Nucleus accumbens (tissue), 56 donors: ENCODE measurements at places on chromosomes 12 and 14.

DNA sequence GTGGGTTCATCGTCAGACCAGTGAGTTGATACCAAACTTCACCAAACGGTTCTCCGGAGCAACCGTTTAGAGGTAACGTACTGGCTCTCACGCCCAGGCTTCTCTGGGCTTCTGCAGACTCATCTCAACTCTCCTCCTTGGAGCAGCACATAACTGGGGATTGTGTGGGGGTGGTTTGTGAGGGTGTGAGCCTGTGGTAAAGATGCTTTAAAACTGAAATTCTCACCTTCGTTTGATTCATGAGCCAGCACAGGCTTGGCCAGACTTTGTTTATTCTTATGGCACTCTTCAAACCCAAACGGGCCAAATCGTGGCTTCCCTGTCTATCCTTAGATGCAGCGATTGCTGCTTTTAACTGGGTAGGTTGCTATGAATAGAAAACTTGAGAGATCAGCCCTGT, 121.3 kb downstream of the SAMD4A start:
- no peak for DNase-seq

- DNase-seq, result no peak
These were observed 38.0 kb upstream of the GPATCH2L start for GRCh38 chr14:76113691-76114090.

DNA sequence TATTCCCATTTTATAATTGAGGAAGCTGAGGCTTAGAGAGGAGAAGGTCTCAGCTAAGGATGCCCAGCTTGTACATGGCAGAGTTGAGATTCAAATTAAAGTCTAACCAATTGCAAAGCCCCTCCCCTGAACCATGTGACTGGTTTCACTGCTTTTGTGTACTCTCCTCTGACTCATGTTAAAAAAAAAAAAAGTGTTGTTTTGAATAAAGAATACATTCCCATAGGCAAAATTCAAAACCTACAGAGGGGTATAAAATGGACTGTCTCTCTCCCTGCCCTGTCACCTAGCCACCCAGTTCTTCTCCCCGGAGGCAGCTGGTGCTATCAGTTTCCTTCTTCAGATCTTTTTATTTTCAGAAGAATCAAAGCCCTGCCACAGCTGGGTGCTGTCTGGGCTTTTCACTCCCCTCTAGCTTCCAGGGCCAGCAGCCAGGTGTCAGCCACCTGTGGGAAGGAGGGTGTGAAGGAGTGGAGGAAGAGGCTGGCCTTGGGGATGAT, 5.4 kb downstream of the PSMD9 start:
- DNase-seq, result no peak

DNA sequence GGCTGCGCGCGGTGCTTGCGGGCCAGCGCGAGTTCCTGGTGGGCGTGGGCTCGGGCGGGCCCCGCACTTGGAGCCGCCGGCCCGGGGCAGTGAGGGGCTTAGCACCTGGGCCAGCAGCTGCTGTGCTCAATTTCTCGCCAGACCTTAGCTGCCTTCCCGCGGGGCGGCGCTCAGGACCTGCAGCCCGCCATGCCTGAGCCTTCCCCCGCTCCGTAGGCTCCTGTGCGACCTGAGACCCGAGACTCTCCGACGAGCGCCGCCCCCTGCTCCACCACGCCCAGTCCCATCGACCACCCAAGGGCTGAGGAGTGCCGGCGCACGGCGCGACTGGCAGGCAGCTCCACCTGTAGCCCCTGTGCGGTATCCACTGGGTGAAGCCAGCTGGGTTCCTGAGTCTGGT, 46.0 kb upstream of the PLEKHG3 start:
- no peak for DNase-seq

GRCh38 chr14:104706733-104707607, 17.1 kb upstream of the ADSS1 start:
- no peak for DNase-seq

GRCh38 chr14:39028620-39029019, 74.4 kb downstream of the SEC23A start:
- no peak for DNase-seq

- DNase-seq, result no peak
These were observed 3.1 kb downstream of the EMP1 start for GRCh38 chr12:13199592-13199991.

DNA sequence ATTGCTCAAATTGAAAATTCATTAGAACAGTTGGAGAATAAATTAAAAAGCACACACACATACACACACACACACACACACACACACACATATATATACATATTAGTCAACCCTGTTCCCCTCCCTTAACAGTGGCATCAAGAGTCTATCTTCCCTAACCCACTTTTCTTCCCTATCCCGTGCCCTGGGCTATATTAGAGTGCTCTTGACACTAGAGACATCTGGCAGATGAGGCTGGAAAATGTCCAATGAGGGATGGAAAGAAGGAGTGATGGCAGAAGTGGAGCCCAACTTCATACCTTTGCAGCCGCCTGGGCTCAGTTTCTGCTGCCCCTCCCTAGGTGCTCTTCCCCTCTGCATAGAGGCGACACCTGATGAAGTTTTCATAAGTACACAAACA, 172.4 kb upstream of the NUDT4 start:
- no peak for DNase-seq

GRCh38 chr12:11840366-11840765, 190.9 kb downstream of the ETV6 start:
- DNase-seq, result no peak

DNA sequence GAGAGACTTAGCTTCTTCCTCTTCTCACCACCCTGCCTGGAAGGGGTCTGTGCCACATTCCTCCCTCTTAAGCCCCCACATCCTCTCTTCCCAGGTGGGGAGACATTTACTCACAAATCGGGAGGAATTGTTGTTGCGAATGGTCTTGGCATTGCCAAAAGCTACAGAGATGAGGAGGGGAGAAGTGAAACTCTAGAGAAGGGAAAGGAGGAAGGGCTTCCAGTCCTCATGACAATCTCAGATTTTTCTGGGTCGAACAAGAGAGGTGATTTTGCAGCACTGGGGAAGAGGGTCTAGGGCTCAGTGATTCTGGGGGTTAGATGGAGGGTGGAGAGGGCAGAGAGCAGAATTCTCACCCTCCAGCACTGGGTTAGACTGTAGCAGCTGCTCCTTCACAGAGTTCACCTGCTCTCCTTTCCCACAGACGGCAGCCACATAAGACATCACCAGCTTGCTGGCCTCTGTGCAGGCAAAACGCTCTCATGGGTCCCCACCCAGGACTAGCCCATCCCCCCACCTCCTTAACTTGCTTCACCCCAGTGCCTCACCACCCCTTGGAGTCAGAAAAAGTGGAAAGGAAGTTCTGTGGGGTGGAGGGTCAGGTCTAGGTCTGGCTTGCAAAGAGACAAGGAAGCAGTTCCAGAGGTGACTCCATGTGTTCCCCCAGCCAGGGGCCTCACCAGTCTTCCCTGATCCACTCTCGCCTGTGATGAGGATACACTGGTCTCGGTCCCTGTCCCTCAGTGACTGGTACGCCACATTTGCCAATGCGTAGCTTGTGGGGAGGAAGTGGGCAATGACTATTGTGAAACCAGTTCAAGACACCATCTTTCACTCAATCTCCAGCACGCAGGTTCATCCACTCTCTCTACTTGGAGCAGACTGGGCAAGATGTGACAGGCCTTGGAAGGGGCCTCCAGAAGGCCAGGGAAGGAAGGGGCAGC, 2.7 kb downstream of the MYO1A start:
- no peak for DNase-seq

GRCh38 chr14:50312734-50313054, 570 bp downstream of the DMAC2L start:
- DNase-seq, result no peak

DNA sequence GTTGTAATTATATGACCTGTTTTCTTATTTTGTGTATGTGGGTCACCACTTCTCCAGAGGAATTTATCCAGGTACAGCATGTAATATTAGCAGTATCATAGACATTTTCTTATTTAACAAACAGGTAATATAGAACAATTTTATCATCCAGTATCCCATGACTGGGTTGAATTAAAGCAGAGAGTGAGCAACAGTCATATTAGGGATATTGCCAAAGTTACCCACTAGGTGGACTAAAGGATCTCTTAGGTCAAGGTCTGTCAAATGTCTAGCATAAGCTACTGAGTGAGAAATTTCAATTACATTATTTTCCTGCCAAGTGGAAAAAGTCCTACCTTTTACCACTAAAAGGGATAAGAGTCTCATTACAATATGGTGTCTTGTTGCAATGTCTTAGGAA, 62.1 kb upstream of the TRIM9 start:
- no peak for DNase-seq

- DNase-seq, result no peak
These were observed 274.0 kb upstream of the FKBP4 start for GRCh38 chr12:2520722-2521246.

DNA sequence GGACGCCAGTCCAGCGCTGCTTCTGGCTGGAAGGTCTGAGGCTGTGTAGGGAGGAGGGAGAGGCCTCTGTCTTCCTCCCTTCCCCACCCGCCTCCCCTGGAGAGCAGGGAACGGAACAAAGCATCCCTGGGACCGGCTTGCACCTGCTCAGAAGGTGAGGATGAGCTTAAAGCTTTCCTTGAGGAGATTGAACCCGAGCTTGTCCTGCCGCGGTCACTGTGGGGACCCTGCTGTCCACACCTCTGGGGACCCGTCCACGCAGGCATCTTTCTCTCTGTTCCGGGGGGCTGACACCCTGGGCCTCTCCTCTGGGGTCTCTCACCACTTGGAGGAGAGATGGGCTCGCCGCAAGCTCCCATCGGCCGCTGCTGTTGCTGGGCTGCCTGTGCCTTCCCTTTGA, 33.2 kb upstream of the SFSWAP start:
- no peak for DNase-seq

DNA sequence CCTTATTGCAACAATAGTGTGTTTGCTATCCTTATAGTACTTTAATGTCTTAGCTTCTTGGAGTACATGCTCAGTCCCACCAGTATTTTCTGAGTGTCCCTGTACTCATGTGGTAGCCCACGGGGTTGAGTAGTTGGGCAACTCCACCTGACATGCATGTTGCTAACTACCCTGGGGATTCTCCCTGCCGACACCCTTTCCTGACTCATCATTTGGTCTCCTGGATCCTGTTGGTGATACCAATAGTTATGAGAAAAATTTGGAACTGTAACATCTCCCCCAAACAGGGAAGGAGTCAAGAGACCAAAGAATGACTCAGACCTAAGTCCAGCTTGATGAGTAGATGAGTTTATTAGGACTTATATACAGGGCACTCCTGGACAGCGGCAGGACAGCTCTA, 101.6 kb downstream of the BRMS1L start:
- DNase-seq, result no peak

DNA sequence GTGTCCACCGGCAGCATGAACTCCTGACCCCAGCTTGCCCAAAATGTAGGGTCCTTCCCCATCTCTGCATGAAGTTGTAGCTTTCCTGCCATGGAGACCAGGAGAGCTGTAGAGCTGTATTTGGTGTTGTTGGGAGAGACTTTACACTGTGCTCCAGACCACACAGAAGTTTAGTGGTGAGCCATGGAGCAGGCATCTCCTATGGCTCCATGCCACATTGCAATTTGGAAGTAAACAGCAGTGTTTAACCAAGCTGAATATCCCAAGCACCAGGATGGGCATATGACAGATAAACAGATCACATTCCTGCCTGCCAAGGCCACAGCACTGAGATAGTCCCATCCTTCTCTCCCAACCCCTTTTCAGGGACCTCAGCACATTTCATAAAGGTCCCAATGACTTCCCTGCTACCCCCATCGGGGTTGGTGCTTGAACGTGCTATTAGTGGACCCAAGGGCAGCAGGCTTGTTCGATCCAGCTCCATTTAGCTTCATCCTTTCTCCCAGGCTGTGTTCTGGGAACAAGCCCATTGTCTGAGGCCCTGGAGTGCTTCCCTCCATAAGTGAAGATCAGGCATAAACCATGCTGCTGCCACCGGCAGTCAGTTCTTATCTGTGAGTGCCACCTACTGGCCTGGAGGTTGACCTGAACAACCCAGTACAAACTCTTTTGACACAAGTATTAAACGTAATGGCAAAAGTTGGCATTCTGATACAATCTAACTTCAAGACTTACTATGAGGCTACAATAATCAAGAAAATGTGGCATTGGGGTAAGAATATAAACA, 172.3 kb upstream of the ATXN7L3B start:
- DNase-seq, result no peak

- DNase-seq, result no peak
These were observed 6.1 kb upstream of the DENND5B start for GRCh38 chr12:31597066-31597465.

- no peak for DNase-seq
These were observed 107.5 kb downstream of the DAD1 start for GRCh38 chr14:22481546-22481945.

GRCh38 chr12:2338991-2339431, 286.2 kb downstream of the CACNA1C start:
- no peak for DNase-seq

DNA sequence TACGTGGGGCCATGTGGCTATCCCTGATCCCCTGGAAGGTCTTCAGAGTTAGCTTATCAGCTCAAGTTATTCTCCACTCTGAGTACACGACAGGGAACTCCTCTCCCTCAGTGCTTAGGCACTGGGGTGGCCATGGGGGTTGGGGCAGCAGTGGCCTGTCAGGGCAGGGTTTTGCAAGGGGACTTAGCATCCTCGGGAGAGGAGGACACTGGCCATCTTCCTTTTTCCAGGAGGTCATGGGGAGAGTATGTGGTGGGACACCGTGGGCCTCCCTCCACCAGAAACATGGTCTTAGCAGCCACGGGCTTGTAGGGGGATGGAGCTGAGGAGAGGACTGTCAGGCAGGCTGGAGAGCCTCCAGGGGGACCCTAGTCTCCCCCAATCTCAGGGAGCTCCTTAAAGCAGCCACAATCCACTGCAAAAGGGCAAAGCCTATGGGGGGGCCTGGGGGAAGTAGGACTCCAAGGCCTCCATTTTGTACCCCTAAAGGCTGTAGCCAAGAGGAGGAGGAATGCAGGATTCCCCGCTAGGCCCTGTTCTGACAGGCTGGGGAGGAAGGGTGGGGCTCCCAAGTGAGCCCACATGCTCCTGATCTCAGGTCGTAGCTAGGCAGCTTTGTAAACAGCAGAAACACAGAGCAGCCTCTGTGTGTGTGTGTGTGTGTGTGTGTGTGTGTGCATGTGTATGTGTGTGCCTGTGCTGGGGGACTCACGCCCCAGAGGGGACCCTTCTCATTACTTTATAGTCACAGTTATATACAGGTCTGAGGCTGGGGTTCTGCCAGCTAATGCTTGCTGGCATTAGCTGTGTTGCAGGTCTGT, 36.6 kb downstream of the KRT80 start:
- no peak for DNase-seq

DNA sequence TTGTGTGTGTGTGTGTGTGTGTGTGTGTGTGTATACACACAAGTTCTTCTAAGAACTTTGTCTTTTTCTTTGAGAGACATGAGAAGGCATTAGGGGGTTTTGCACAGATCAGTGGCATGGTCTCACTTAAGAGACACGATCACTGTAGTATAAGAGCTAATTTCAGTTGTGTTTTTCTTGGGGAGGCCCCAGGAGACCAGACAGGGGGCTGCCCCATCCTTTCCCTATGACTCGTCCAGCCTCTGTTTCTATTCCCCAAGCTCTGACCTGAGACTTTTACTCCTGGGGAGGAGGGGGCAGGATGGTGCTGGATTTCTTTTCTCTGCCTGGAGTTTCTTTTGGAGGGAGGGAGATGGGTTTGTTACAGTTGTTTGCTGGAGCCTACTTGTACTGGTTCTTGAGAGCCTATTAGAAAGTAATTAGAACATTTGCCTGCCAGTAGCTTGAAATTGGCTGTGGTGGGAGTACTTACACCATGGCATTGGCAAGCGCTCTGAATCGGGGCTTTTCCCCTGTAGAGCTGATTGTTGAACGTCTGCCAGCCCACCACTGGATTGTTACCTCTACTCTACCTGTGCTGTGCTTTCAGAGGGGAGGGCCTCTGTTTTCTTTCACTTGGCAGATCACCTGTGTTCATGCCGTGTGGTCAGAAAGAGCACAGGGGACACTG, 109.5 kb downstream of the TSPAN9 start:
- no peak for DNase-seq
